ENCODE measurements at places on chromosomes 11 and 22.

- DNase-seq = peak; percentile 47
Measured at GRCh38 chr11:14364322-14364721, 5.3 kb upstream of the RRAS2 start.

GRCh38 chr11:27694992-27695391 lies 5.3 kb downstream of the BDNF start:
- DNase-seq = no peak

DNA sequence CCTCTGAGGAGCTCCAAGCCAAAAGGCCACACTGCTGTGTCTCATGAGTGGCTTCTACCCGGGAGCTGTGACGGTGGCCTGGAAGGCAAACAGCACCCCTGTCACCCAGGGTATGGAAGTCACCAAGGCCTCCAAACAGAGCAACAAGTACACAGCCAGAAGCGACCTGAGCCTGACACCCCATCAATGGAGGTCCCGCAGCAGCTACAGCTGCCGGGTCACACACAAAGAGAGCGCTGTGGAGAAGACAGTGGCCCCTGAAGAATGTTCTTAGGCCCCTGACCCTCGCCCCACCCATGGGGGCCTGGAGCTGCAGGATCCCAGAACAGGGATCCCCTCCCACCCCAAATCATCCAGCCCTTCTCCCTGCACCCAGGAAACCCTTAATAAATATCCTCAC lies 4.9 kb downstream of the RFPL2 start:
- DNase-seq = no peak

DNA sequence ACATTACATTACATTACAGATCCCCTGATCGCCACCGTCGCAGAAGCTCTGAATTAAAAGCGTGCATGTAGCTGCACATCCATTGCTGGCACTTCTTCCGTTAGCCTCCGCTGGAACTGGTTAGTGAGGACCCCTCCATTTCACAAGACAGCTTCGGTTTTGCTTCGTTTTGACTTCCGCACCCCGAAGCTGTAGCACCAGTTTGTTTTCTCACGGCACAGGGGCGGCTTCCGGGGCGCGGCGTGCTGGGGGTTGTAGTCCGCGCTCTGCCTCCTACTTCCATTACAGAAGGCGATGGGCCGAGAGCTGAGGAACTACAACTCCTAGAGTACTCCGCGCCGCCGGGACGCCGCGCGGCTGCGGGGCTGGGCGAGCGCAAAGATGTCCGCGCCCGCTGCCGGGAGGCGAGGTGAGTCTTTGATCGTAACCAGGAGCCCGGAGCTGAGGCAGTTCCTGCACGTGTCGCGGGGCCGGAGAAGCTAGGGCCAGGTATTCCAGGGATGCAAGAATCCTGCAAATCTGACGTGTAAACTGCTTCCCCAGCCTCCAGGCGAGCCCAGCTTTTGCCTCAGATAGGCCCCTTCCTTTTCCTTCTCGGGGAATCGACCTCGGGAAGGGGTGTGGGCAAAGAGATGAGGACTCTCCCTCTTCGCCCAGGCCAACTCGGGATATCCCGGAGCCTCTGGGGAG lies at the start of gene PEX26:
TSS of gene PEX26 (plus strand) at position 352 of the 690 bp plus-strand sequence. CDS start 387 bp downstream, outside the sequence.
- DNase-seq = peak; percentile 93

DNA sequence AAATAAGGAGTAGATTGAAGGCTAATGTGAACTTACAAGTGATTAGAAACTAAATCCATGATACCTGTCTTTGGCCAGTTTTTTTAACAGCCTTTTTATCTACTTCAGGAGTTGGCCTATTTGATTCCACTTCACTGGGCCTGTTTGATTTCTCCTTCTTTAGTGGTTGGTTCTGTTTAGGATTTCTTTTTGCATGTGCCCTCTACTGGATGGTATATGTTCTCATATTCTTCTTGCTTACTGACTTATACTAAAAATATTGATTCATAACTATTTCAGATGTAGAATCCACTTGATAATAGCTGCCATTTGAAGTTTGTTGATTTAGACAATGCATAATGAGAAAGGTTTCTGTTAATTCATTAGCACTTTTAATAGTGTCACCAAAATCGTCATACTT lies 53.9 kb downstream of the USP47 start:
- DNase-seq = no peak

DNA sequence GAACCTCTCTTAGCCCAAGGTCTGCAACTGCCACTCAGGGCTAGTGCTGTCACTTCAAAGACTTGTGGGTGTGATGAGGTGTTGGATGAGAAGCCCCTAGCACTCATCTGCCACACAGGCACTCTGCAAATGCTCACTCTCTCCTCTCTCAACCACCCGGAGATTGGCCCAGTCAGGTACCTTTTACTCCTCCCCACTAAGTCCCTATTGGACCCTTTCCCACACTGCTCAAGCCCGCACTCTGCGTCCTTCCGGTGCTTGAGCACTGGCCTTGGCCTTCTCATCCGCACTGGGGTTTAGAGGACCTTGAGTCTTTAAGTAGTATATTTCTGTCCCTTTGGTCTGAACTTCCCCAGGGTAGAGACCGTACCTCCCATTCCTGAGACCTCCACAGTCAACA lies 308.0 kb downstream of the NXPE2 start:
- DNase-seq = no peak

GRCh38 chr11:33195462-33196173 lies 34.3 kb upstream of the CSTF3 start:
- DNase-seq = no peak

DNA sequence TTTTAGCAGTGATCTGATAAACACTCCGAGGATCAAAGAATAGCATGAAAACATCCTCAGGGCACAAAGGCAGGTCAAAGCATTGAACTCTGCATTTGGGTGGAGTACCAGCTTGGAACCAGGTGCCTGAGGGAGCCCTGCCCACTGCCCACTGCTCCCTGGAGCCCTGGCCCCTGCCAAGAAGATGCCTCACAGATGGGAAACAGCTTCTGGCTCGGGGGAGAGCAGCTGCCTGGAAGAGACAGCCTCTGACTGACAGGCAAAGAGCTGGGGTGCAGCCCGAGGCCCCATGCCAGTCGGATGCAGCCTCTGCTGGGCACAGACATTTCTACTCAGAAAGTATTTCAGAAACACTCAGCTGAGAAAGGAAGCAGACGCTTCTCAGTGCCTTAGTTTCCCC lies 13.2 kb downstream of the LMO1 start:
- no peak for DNase-seq

GRCh38 chr11:10303558-10304363 lies 1.1 kb upstream of the ADM start:
- peak; percentile 80 for DNase-seq

- DNase-seq = peak; percentile 27
Measured at GRCh38 chr11:128848815-128849455, 18.2 kb downstream of the KCNJ1 start.

- DNase-seq = no peak
Measured at GRCh38 chr11:91686281-91686680, 538.3 kb upstream of the FAT3 start.

DNA sequence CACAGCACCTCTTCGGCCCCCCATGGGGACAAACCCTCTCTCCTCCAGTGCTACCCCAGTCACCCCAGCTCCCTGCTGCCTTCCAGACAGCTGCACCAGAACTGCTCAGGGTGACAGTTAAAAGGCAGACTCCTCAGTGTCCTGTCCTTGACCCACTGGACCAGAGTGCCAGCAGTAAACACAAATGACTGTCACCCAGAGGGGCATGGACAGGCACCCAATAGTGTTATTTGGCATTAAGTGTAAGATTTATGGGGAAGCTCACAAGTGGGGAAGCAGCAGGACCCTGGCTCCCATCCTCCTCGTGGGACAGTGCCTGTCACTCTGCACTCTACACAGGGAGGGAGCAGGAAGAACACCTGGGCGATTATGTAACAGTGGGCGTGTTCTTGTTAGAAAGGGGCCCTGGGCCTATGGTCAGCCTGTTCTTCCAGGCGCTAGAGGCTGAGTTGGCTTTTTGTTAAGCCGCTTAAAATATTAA lies 5.0 kb downstream of the RPS19BP1 start:
- no peak for DNase-seq

DNA sequence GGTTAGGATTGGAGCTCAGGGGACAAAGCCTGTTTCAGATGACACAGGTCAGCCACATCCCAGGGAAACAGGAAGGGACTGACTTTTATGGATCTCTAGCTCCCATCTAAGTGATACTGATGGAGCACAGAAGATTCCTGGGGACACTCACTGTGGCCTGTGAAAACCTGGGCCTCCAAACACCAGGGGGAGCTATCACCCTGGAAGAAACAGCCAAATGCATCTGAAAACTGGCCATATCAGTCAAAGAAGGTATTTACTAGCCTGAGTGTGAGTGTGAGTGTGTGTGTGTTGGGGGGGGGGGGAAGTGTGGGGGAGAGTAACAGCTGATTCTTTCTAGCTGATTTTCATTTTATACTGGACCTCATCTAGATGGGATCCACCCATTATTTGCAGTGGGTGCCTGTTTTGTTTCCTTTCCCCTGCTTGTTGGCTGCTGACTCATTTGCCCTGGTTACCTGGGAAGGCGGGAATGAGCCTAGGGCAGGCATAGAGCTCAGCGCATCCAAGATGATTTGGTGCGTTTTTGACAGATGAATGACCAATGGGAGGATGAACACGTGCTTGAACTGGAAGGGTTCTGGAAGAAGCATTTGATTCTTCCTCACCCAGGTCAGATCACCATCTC lies 284.0 kb downstream of the KIRREL3 start:
- peak; percentile 49 for DNase-seq

DNA sequence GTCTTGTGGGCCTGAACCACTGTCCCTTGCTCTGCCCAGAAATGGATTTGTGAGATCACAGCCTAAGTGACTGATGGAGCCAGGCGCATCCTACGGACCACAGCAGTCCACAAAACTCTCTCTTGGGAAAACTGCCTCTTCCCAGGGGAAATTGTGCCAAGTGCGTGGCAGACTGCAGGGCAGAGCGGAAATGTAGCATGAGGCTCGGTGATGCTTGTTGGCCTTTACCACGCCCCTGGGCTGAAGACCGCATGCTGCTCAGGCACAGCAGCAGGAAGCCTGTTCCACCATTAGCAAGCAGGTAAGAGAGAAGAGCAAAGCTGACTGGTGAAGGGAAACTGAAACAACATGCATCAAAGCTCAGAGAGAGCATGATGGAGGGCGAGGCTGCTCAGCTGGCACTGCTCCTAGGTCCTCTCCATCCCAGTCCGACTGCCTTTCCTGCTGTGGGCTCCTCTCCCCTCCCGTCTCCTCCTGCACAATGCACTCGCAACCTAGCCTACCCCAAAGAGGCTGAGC lies 26.5 kb upstream of the SCARF2 start:
- DNase-seq = no peak

DNA sequence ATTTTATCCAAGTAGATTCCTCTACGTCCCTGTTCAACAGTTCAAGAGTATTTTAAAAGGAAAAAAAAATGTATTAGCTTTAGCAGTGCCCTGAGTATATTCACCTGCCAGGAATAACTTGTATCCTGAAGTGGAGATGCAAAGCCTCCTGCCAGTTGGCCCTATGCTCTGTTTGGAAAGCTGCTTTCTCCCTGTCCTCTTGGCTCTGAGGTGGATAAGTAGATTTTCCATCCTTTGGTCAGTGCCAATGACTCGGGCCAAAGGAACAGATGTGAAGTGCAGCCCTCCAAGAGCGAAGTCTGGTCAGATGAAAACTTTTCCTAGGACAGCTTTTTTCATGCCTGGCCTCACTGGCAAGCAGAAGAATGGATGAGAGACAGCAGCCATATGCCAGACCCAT lies 839.9 kb upstream of the TENM4 start:
- no peak for DNase-seq

GRCh38 chr22:32643246-32643645 lies 158.3 kb upstream of the TIMP3 start:
- no peak for DNase-seq

DNA sequence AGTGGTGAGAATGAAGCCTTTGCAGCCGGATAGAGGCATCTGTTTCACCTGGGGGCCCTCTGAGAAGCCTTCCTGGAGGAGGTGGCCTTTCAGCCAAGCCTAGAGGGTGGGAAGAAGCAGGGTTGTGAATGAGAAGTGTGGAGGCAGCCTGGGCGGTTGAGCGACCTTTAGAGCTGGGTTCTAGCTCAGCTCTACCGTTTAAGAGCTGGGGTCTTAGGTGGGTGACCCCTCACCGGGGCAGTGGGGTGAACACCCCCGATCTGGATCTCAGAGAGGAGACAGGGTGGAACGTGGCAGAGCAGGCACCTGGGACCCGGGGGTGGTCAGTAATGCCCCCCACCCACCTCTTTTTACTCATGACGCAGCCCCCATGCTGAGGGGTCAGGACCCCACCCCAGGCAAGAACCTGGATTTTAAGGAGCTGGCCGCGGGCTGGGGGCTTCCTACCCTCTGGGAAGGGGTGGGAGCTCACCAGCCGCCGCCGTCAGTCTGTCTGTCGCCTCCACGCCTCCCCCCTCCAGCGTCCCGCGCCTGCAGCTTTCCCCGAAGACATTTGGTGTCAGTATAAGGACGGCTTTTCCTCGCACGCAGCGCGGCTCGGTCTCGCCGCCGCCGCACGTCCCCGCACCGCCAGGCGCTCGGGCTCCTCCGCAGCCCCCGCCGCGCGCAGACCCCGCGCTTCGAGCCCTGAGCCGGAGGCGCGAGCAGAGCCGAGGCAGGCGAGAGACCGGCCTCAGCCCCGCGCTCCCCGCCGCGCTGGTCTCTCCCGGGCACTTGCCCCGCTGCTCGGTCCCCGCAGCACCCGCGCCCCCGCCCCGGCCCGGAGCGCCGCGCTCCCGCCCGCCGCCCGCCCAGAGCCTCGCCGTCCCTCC lies 13.3 kb upstream of the CACNA1I start:
- DNase-seq = peak; percentile 17

DNA sequence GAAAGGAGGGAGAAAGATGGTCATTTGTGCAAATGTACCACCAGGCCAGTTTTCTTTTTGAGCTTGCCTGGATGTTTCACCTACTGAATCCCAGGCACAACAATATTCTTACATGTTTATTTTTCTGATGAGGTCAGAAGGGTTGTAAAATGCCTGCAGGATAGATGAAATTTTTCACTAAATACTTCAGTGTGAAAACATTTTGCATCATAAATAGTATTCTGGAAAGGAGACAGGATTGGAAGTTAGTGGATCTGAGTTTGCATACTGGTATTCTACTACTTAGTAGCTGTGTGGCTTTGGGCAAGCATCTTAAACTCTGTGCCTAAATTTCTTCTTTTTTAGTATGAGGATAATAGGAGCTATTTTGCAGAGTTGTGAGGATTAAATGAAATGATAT lies 24.8 kb downstream of the RNF169 start:
- DNase-seq = no peak

GRCh38 chr22:27292542-27293299 lies 508.8 kb downstream of the MN1 start:
- no peak for DNase-seq

DNA sequence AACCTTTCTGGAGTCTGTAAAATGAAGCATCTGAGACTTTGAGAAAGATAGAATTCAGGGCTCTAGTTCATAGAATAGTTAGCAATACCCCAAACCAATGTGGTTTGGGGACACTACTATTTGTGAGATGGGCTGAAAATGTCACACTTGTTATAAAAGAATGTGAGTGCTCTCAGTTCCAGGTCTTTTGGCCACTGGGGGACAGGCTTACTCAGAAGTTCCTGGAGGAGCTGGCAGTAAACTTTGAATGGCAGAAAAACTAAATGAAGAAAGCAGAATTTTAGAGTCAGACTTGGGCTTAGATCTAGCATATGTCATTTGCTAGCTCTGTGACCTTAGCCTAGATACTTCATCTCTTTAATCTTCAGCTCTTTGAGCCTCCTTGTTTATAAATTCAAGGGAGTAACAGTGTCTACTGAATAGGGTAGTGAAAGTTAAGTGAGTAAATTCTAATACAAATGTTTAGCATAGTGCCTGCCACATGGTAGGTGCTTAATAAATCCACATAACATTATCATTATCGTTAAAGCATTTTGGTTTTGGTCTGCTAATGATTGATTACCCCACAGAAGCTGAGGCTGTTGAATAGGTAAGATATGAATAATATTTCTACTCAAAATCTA lies 3.7 kb downstream of the LYVE1 start:
- DNase-seq = no peak

GRCh38 chr11:67638535-67639437 lies 777 bp downstream of the TBX10 start:
- no peak for DNase-seq

Measured in fibroblast of upper back skin (primary cell).